COLO829 (cell line): ENCODE measurements at places on chromosomes 13 and 19.

DNA sequence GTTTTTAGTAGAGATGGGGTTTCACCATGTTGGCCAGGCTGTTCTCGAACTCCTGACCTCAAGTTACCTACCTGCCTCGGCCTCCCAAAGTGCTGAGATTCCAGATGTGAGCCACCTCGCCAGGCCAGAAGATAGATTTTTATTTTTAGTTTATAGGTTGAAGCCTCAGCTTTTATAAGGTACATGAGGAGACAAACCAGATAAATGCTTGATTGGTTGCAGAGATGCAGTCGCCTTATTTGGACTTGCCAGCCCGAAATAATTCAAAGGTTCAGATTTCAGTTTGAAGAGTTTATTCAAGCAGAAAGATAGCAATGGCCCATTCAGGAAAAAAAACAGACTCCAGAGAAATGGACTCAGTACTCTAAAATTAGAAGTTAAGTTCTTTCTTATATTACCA is 3.1 kb downstream of the ZNF69 start:
- DNase-seq: no peak

GRCh38 chr19:44344255-44344654 is 12.2 kb downstream of the ZNF112 start:
- no peak for DNase-seq

DNA sequence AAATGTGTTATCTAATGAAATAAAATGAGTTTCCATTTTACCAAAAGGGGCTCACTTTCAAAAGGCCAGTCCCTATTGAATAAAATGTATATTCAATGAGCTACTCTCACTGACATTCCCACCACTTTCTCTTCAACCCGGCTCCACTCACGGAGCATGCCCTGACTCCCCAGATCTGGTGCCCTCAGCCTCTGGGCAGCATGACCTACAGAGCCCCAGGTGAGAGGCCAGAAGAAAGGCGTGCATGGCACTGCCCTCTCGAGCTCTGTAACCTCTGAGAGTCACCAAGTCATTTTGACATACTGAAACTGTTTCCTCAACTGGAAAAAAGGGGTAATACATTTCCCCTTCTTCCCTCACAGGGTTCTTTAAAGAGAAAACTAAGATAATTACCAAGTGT is 25.2 kb upstream of the SIAH3 start:
- DNase-seq: no peak

- DNase-seq: no peak
Measured at GRCh38 chr19:23259961-23260360, 9.8 kb upstream of the ZNF724 start.

- DNase-seq: no peak
Measured at GRCh38 chr19:33458807-33459206, 62.8 kb downstream of the PEPD start.

DNA sequence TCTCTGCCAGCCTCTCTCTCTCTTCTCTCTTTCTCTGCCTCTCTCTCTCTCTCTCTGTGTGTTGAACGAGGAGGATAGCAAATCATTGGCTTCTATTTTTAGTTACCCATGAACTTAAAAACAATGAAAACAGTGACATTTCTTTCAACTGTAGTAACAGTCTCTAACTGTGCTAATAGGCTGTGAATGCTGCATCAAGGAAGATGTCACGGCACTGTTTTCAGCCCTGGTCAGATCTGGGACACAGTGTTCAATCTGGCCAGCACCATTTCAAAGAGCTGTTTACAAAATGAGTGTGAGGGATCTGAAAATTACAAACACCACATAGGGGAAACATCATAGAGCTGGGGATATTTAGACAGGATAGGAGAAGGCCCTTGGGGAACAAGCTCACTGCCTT is 717.0 kb downstream of the FGF9 start:
- no peak for DNase-seq

- no peak for DNase-seq
Measured at GRCh38 chr19:28898249-28898648, 314.7 kb downstream of the UQCRFS1 start.

GRCh38 chr13:77351315-77351714 is 24.4 kb upstream of the MYCBP2 start:
- no peak for DNase-seq

DNA sequence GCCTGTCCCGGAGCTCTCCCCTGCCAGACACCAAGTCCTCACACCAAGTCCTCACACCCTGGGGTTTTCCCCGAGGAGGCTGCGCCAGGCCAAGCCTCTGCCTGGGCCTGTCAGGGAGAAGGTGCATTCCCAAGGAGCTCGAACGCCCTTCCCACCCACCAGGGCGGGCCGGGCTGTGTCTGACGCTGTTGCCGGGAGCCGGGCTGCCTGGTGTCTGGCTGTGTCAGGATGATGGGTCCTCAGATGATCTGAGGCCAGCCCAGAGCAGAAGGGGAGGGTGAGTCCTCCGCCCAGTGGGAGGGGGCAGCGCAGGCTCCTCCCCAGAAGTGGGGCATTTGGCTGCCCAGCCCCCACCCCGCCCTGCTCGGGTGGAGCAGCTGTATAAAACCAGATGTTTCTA is 2.3 kb upstream of the HAS1 start:
- no peak for DNase-seq

GRCh38 chr19:47503130-47503825 is 11.6 kb downstream of the NAPA start:
- no peak for DNase-seq

GRCh38 chr13:113091891-113092775 is 13.5 kb upstream of the F7 start:
- DNase-seq: no peak

GRCh38 chr13:104976986-104977385 is 1558.5 kb downstream of the EFNB2 start:
- no peak for DNase-seq

DNA sequence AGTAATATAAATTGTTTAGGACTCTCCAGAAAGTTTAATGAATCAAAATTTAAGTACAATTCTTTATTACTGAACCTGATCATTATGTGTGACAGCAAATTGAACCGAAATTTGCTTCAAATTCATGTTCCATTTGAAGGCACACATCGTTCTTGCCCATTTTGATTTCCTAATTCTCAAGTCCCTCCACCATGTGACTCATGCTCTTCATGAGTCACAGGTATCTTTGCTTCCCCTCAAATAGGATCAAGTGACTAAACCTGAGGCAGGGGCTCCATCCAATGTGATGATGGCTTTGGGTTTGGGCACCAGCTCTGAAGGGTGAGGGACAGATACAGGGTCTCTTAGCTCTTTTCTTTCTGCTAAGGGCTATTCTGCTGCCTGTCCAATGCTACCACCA is 86.1 kb downstream of the THSD1 start:
- DNase-seq: no peak

- DNase-seq: no peak
Measured at GRCh38 chr19:38617764-38618589, at the start of gene MAP4K1. Gene MAP4K1, minus strand, starts transcription at chr19:38617953. Its CDS starts 58 bp downstream, at chr19:38617895.

DNA sequence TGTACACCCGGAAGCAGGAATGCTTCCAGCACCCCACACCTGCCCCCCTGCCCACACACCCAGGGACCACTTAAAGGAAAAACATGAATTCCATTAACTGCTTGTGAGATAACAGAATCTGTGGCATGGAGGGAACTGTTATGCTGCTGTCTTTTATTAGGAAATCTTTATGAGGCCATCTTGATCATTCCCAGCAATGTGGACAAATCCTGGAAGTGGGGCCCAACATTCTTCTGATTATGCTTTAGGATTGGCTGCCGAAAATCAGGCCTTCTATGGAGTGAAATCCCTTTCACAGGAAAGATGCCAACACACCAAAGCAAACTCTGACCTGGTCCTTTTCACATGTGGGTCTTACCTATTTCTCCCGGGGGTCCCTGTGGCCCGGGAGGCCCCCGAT is 114.5 kb downstream of the COL4A1 start:
- DNase-seq: no peak

- DNase-seq: no peak
Measured at GRCh38 chr19:15199661-15200552, 888 bp downstream of the NOTCH3 start.

- no peak for DNase-seq
Measured at GRCh38 chr13:87344176-87344575, 327.0 kb upstream of the SLITRK5 start.

DNA sequence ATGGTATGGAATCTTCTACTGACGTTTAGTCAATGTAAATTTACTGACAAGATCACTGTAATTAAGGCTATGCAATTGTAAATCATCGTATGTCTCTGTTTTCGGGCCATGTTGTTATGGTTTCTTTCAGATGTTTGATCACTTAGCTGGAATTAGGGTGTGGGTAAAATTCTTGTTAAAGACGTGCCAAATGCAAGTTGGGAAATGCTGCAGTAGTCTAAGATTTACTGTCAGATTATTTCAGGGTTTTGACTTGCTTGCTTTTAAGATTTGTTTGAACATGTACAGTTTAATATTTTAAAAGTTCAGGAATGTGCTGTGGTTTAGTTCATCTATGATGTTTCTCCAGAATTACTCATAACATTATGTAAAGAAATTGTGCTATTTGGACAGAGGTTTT is 10.8 kb downstream of the NDFIP2 start:
- DNase-seq: no peak

GRCh38 chr19:52658595-52658994 is 20.4 kb upstream of the ZNF83 start:
- no peak for DNase-seq

- no peak for DNase-seq
Measured at GRCh38 chr19:55620410-55621204, 3.8 kb downstream of the ZNF784 start.

- no peak for DNase-seq
Measured at GRCh38 chr19:954672-955494, 29.0 kb downstream of the ARID3A start.

GRCh38 chr13:109834973-109835720 is 48.8 kb upstream of the IRS2 start:
- no peak for DNase-seq

DNA sequence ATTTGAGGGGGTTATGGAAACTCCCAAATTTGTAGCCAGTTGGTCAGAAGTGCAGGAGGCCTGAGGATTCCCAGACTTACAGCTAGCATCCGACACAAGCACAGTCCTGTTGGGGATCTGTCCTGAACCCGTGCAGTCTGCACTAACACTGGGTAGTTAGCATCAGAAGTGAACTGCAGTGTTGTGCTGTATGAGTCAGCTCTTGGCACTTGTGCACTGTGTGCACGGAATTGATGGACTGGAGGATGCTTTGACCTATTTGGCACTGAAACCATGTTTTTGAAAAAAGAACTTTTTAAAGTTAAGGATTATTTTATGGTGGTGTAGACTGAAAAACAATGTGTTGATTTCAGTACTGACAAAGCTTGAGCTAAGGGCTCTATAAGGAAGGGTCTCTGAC is 279.0 kb downstream of the NHLRC3 start:
- no peak for DNase-seq

- DNase-seq: no peak
Measured at GRCh38 chr19:10830931-10831779, 4.9 kb downstream of the TMED1 start.

DNA sequence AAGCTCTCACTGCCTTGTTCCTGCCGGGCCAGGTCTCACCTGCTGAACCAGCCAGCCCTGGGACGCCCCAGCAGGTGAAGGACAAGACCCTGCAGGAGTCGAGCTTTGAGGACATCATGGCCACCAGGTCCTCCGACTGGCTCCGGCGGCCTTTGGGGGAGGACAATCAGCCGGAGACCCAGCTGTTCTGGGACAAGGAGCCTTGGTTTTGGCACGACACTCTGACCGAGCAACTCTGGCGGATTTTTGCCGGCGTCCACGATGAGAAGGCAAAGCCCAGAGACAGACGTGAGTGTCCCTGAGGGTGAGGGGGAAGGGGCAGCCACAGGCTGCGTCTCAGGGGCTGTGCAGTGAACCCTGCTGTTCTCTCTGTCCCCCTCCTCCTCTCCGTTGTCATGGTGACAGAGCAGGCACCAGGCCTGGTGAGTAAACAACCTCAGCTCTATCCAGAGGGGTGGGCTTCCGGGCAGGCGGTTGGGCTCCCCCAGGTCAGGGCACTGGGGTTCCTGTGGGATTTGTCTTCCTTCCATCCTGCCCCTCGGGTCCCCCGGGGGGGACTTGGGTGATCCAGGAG is 9.7 kb downstream of the TLE6 start:
- no peak for DNase-seq

DNA sequence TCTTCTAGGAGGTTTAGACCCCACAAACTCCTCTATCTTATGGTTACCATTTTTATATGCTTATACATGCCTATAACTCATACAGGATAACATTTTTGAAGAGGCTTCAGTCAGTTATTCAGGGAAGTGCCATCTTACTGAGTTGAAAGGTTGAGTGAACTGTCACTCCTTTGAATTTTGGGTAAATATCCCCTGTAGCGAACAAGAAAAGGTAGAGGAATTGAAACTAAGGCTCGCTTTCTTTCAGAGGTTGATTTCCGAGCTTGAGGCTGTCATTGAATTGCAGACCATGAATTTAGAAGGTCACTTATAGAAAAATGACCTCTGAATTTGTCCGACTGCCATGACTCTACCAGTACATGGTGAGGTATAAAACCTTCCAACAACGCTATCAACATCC is 35.1 kb downstream of the MICU2 start:
- no peak for DNase-seq

DNA sequence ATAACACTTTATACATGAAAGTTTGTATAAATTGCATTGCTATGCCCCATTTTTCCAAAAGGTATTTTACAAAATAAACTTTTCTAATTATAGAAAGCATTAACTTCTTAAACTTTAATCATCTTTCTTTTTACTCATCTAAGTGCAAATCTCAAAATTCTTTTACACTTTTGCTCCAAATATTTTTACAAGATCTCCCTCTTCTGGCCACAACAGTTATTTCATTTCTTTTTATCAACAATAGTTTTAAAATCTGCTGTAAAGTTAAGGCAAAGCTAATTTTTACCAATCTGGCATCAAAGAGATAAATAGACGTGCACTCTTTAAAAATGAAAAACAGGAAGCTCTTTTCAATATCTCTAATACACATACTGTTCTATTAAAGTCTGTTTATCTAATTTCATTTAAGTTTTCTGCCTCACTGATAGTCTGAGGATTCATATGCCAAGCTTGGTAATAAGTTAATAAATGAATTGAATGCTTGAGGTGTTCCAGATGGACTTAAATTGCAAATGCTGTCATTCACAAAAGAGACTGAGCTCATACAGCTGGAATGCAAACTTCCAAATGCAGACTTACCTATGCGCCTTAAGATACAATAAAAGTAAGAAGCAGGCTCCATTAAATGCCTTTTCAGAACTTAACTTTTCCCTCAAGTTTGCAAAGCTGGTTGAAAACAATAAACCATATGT is 583.0 kb upstream of the ATXN8OS start:
- DNase-seq: no peak

DNA sequence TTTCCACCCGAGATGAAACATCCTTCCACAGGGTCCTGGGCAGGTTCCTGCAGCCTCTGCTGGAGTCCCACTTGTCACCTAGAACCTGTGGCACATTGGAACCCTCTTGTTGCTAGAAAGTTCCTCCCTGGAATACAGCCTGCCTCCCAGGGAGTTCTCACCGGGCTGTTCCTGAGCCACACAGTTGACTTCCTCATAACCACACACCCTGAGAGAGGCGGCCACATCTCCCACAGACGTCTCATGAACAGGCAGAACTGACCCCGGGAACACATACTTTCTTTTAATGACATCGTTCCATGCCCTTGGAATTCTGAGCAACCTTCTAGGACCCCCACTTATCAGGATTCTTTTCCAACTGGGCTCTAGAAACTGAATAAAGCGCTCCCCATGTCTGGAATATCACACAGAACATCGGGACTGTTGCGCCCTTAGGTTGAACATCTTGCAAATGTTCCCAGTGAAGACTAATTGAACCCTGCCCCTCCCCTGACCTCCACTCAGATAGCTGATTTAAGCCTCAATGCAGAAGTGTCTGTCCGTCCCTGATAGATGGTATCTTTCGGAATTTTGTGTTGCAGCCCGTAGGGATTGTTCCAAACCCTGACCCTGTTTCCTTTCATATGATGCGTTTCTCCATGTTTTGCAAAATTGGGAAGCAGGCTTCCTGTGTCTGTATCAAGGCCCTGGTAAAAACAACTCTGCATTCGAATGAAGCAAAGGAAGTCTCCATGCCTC is 91.1 kb downstream of the RAB20 start:
- DNase-seq: no peak
